Breast epithelium (tissue), 4 donors: ENCODE measurements at places on chromosomes 3 and 15. TPM values are rescaled to one million over a fixed set of nuclear protein-coding genes. Genes with fewer than 3 reads are reported as not detected.

- DNase-seq: no peak
Observed at GRCh38 chr15:101437209-101437608, 52.3 kb downstream of the PCSK6 start.

DNA sequence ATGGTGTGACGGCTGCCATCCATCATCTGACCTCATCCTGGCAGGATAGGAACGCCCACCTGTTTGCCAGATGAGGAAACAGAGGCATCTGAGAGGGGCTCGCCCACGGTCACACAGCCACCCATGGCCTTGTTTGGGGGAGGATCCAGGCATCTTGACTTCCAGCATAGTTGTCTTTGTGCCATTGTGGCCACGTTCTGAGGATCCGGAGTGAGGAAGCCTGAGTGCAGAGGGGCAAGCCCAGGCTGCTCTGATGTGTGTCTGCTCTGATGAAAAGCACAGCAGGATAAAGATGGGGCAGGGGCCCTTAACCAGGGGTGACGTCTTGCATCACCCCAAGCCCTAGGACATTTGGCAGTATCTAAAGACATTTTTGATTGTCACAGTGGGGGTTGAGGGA lies 58.7 kb downstream of the FGD5 start:
- DNase-seq: no peak

DNA sequence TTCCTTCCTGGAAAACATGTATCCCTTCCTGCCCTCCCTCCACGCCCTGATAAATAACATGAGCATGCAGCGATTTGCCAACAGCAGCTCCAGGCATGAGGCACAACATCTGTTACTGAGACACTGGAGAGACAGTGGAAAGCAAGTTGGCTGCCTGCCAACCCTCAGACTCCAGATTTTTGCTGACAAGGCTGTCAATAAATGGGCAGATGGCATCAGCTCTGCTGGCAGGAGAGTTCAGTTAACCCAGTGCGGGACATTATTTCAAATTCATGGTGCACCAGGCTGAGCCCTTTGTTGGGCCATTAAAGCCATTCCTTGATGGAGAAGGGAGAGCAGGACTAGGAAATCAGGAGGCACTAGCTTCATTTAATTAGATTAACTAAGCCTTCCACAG lies 293.3 kb downstream of the MEX3B start:
- peak; percentile 78 for DNase-seq

GRCh38 chr15:71791975-71792374 lies 18.4 kb upstream of the NR2E3 start:
- no peak for DNase-seq

GRCh38 chr3:195543500-195544229 lies 540 bp upstream of the PPP1R2 start:
- DNase-seq: no peak

GRCh38 chr3:85603378-85603777 lies 644.6 kb downstream of the CADM2 start:
- no peak for DNase-seq

GRCh38 chr3:187805774-187806173 lies 60.5 kb upstream of the BCL6 start:
- no peak for DNase-seq

DNA sequence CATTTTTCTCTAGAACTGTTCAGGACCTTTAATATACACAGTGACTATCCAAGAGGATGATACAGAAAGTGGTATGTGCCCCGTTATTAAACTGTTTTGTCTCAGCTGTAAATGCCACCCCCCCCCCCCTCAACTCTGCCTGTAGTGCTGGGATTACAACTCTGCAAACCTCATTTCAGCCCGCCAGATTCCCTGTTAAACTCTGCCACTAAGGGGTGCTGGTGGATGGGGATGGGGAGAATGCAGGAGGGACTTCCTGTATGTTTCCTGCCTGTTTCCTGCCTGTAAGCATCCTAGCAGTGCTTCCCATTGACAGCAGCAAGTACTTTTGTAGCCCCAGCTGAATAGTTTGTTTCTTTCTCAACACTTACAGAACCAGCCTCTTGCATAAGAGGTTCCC lies 301.7 kb upstream of the RORA start:
- no peak for DNase-seq

Gene ELL3
- 5.2 TPM for total RNA-seq
